ENCODE measurements at places on chromosomes 4 and X.

GRCh38 chrX:106692425-106693065 lies 34.0 kb upstream of the RNF128 start:
- no peak for DNase-seq

- no peak for DNase-seq
Measured at GRCh38 chr4:185086053-185086452, 57.0 kb upstream of the SLC25A4 start.

GRCh38 chr4:155609455-155610059 lies 57.1 kb upstream of the GUCY1A1 start:
- DNase-seq = no peak

GRCh38 chrX:150663073-150663472 lies 30.1 kb upstream of the MTMR1 start:
- DNase-seq = no peak

- no peak for DNase-seq
Measured at GRCh38 chr4:19936476-19936875, 315.2 kb upstream of the SLIT2 start.

GRCh38 chr4:74005528-74005927 lies 7.1 kb upstream of the CXCL5 start:
- DNase-seq = no peak

DNA sequence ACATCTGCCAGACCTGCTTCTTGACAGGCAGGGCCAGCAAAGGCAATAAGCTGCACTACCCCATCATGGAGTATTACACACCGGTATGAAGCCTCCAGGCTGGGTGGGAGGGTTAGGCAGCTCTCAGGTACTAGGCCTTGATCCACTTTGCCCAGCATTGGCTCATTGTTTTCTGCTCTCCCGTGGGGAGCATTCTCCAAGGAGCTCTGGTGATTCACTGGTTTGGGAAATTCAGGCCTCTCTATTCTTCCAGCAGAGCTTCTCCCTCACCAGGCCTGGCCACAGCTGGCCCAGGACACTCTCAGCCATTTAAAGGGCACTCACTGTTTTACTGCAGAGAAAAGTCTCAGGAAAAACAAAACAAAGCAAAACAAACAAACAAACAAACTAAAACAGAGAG lies 33.0 kb downstream of the DRP2 start:
- DNase-seq = no peak
